Muscle of arm (tissue), 14 donors: ENCODE measurements at places on chromosomes 7 and 10. TPM values are rescaled to one million over a fixed set of nuclear protein-coding genes. Genes with fewer than 3 reads are reported as not detected.

DNA sequence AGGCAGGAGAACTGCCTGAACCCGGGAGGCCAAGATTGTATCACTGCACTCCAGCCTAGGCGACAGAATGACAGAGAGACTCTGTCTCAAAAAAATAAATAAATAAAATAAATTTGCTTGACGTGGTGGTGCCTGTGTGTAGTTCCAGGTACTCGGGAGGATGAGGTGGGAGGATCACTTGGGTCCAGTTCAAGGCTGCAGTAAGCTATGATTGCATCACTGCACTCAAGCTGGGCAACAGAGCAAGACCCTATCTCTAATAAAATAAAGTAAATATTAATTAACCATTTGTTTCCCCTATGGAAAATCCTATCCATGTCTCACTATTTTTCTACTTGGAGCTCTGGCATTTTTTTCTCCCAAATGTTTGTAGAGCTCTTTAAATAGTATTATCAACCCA, 36.3 kb downstream of the LRRC20 start:
- DNase-seq, result no peak

DNA sequence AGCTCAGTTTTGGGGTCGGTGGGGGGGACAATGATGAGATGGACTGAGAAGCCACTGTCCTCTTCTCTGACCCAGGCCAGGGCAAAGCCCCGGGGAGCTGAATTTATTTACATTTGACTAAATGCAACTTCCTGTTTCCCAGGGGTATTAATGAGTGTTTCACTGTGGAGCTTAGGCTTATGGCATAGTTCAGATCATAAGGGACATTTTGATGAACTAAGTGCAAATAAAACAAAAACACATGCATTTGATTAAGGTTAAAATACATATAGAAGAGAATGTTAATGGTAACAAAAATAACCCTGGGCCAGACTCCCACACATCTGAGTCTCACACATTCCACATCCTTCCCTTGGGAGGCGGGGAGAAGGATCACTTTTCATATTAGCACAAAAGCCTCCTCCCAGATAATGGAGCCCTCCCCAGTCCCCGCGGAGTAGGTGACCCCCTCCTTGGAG, 320.6 kb downstream of the FRMD4A start:
- peak; percentile 83 for DNase-seq

The UNC5B gene
- 11.1 TPM for polyA plus RNA-seq

DNA sequence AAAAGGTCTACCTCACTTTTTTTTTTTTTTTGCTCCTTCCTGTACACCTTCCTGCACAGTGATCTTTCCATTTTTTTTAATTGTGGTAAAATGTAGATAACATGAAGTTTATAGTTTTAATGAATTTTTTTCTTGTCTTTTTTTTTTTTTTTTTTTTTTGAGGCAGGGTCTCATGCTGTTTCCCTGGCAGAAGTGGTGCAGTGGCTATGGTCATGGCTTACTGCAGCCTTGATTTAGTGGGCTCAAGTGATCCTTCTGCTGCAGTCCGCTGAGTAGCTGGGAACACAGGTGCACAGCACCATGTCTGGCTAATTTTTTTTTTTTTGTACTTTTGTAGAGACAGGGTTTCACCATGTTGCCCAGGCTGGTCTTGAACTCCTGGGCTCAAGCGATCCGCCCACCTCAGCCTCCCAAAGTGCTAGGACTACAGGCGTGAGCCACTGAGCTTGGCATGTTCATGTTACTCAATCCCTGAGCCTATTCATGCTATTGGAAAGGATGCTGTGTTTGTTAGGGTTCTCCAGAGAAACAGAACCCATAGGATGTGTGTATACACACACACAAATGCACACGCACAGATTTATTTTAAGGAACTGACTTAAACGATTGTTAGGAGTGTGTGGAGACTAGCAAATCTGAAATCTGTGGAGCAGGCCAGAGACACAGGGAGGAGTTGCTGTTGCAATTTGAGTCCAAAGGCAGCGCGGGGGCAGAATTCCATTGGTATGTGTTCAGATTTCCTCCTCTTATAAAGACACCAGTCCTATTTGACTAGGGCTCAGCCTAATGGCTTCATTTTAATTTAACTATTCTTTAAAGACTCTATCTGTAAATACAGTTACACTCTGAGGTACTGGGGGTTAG, 29.1 kb downstream of the GALNT11 start:
- DNase-seq, result peak; percentile 26

DNA sequence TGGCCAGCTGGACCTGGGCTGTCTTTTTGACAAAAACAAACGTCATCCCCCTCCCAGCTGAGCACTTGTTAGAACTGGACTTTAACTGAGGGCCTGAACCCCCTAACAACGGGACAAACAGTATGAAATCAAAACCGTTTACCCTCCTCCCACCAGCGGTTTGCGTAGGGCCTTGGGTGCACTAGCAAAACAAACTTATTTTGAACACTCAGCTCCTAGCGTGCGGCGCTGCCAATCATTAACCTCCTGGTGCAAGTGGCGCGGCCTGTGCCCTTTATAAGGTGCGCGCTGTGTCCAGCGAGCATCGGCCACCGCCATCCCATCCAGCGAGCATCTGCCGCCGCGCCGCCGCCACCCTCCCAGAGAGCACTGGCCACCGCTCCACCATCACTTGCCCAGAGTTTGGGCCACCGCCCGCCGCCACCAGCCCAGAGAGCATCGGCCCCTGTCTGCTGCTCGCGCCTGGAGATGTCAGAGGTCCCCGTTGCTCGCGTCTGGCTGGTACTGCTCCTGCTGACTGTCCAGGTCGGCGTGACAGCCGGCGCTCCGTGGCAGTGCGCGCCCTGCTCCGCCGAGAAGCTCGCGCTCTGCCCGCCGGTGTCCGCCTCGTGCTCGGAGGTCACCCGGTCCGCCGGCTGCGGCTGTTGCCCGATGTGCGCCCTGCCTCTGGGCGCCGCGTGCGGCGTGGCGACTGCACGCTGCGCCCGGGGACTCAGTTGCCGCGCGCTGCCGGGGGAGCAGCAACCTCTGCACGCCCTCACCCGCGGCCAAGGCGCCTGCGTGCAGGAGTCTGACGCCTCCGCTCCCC, at the start of gene IGFBP1:
Gene IGFBP1 (plus strand): TSS at position 304 of the 808 bp plus-strand sequence. CDS start 165 bp downstream, at position 469.
- no peak for DNase-seq
